ENCODE measurements at places on chromosomes 5 and 9.

GRCh38 chr9:132935026-132935425, 9.4 kb downstream of the TSC1 start:
- DNase-seq: no peak

- no peak for DNase-seq
These were observed 1056.5 kb upstream of the EDIL3 start for GRCh38 chr5:85441156-85441555.

DNA sequence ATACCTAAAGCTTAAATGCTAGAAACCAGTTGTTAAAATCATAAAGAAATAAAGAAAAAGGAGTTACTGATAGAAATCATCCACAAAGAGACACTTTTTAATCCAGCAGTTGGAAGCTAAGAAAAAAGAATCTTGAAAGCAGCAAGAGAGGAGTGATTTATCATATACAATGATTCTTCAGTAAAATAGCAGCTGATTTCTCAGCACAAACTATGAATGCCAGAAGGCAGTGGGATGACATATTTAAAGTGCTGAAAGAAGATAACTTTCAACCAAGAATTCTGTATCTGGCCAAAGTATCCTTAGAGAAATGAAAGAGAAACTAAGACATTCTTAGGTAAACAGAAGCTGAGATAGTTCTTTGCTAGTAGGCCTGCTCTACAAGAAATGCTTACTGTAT, 366.0 kb downstream of the HTR1A start:
- no peak for DNase-seq

GRCh38 chr5:151772846-151773561, 1.2 kb downstream of the G3BP1 start:
- no peak for DNase-seq

GRCh38 chr5:61028382-61028781, 83.4 kb downstream of the NDUFAF2 start:
- no peak for DNase-seq

- no peak for DNase-seq
These were observed 26.9 kb upstream of the PCA3 start for GRCh38 chr9:76737154-76737902.

Measured in T-cell (primary cell).